ENCODE measurements at places on chromosomes 4 and X.

GRCh38 chr4:135508006-135508714, 1306.6 kb upstream of the PABPC4L start:
- DNase-seq, result no peak

- no peak for DNase-seq
These were observed 32.1 kb downstream of the FBXW7 start for GRCh38 chr4:152503653-152504290.

DNA sequence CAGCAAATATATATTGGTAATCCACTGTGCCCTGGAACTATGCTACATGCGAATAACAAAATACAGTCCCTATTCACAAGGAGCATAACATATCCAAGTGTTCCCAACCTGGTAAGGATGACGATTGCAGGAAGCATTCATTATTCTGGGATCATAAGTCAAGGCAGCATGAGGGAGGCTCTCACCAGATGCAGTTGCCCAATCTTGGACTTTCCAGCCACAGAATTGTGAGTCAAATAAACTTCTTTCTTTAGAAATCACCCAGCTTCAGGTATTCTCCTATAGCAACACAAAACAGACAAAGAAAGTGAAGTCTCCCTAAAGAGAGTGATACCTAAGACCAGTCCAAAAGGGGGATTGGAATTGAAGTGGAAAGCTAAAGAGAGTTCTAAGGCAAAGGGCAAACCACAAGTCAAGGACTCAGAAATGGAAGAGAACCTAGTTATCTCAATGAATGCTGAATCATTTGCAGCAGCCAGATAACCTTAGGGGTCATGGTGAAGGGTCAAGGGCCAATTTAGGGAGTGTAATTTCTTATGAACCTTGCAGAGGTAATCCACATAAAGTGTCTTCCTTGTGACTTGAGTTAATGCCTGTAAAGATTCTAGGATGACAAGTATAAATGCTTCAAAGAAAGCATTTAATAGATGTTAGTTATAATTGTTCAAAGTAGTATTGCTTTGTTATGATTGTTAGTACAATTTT, 103.1 kb upstream of the PCDH7 start:
- DNase-seq, result no peak

GRCh38 chrX:47078129-47079043, at the start of gene RGN:
Gene RGN (plus strand): TSS chrX:47078443. CDS start chrX:47081145, 2,702 bp downstream.
- DNase-seq, result no peak

- no peak for DNase-seq
These were observed 2.4 kb upstream of the PLAC1 start for GRCh38 chrX:134660627-134661026.

GRCh38 chrX:131634900-131635299, 91.0 kb downstream of the OR13H1 start:
- no peak for DNase-seq
